Hematopoietic multipotent progenitor cell treated with erythropoietin and hydrocortisone succinate and interleukin-3 and kit ligand, for 17 days (in vitro differentiated cells): ENCODE measurements at places on chromosomes 11 and 22.

DNA sequence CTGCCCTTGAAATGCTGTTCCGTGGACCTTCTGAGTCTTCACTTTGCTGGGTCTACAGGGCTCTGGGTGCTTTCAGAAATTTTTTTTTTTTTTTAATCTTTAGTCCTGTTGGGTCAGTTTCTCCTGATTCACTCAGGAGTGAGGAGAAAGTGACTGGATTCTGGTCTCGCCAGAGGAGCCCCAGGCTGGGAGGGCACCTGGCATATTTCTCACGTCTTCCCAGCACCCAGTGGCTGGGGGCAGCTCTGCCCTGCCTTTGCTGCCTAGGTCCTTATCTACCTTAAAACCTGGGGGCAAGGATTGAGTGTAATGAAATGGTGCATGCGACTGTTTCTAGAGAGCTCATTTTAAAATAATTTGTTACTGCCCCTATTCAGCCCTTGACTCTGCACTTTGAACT is 23.3 kb downstream of the SAMM50 start:
- no peak for DNase-seq

GRCh38 chr11:35419830-35420333 is 524 bp upstream of the SLC1A2 start:
- no peak for DNase-seq

- no peak for DNase-seq
Measured at GRCh38 chr11:75383246-75383645, 16.1 kb upstream of the RPS3 start.

DNA sequence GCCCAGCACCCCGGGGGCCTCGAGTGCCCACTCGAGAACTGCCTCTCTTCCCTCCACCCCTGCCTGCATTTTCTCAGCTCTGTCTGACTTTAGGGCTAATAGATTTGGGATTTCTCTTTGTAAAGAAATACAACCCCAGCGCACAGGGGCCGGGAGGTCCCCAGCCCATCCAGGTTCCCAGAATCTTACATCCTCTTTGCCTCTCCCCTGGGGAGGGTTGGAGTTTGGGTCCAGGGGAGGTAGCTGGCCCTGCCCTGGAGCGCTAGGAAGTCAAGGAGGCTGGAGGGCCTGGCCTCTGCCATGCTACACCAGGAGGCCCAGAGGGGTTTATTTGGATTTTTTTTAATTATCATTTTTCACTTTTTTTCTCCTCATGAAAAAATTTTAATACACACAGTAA is 65.7 kb upstream of the LMO1 start:
- no peak for DNase-seq

DNA sequence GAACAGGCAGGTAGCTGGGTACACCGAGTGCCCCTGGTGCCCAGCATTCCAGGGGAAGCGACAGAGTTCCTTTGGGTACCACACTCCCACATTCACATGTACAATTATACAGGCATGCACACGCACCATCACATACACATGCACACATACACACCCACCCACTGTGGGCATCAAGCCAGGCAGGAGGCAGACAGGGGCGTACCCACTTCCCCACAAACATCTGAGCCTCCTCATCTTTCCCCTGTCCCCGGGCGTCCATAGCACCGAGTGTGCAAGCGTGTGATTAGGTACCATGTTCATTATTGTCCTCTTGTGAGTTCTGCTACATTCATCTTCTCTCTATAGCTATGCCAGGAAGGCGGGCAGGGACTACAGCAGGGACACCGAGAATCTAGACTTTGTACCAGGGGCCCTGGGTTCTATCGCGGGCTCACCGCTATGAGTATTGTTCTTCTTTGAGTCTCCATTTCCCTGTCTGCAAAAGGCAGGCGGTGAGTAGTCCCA is 2.1 kb upstream of the CARD10 start:
- DNase-seq: no peak

DNA sequence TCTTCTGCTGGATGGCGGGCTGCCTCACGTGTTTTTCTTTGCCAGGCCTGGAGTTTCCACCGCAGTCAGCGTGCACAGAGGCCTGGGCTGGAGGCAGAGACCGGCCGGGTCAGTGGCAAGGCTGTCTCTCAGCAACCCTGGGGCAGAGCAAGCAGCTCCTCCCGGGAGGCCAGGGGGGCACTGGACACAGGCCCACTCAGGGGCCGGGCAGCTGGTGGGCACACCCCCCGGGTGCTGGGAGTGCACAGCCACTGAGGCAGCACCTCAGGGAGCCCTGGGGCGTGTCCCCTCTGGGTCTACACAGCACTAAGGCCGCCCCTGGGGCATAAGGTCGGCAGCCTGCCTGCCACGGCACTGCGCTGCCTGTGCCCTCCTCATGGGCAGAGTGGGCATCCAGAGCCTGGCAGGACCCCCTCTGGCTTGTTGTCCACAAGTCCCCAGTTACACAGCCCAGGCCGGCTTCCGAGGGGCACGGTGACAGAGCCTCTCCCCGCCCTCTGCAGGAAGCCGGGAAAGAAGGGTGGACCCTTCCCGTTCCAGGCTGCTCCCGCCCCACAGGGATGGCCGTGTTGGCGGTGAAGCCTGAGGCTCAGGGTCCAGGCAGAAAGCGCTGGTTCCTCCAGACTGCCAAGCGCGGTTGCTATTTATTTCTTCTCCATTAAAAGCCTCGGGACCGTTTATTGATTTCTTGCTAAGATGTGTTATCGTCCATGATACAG is 18.5 kb upstream of the TH start:
- DNase-seq: no peak

- no peak for DNase-seq
Measured at GRCh38 chr11:98431463-98432359, 589.0 kb upstream of the CNTN5 start.
